ENCODE measurements at places on chromosomes 12 and 14.

DNA sequence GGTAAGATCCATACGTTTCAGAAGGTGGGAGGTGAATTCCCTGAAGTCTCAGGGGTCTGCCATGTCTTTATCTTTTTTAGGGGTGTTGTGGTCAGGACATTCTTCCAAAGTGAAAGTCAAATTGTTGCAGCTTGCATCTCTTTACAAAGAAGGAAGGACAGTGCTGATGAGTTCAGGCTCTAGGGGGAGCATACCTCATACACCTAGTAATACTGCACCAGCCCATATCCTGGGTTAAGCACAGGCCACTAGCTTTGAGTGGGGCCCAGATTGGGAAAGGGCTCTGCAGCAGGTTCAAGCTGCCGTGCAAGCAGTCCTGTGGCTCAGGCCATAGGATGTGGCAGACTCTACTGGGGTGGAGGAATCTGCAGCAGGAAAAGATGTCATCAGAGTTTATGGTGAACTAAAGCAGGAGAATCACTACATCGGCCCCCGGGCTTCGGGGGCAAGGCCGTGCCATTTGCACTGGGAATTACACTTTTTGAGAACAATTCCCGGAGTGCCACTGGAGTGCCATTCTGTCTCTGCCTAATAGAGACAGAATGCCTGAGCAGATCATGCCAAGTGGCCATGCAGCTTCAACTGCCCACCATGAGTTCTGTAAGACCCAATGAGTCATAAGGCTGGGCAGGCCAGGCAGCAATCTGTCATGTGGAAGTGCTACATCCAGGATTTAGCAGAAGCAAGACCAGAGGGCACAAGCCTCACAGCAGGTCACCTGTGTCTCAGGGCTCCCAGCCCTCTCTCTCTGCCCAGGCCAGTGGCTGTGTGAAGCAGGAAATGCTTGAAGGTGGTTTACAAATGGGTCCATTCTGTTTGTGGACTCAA, 32.3 kb downstream of the DIO3 start:
- DNase-seq: no peak

GRCh38 chr12:124395284-124395752, 100.4 kb downstream of the RFLNA start:
- no peak for DNase-seq

- DNase-seq: peak; percentile 76
Measured at GRCh38 chr14:57293866-57294837, 25.4 kb downstream of the AP5M1 start.

GRCh38 chr12:106685381-106685780, 89.1 kb upstream of the RIC8B start:
- no peak for DNase-seq

GRCh38 chr12:95583933-95584332, 32.7 kb upstream of the USP44 start:
- DNase-seq: no peak

- DNase-seq: no peak
Measured at GRCh38 chr12:75606151-75606550, 94.7 kb upstream of the KRR1 start.

GRCh38 chr12:89448526-89448925, 76.1 kb downstream of the GALNT4 start:
- no peak for DNase-seq

DNA sequence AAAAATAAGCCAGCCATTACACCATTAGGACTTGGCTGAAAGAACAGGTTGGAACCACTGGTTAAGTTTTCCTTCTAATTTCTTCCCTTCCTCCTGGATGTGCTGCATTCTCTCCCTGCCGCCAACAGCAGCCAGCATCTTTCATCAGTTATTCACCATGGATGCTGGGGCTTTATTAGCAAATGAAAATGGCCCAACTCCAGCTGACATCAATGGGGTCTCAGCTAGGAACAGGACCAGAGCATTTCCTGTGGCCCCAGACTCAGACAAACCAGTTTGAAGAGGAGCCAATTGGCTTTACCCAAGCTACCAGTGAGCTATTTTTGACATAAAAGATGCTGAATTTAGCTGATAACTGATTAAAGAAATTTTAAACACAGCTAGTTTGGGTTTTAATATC, 26.0 kb upstream of the TBX5 start:
- no peak for DNase-seq

- no peak for DNase-seq
Measured at GRCh38 chr12:58963844-58964243, 43.5 kb upstream of the LRIG3 start.

GRCh38 chr12:58712976-58713375, 207.3 kb downstream of the LRIG3 start:
- DNase-seq: no peak
